Stimulated activated naive CD8-positive, alpha-beta T cell treated with anti-CD3 and anti-CD28 coated beads, Interleukin-15, amount 100 ng/mL, for 72 hours (primary cell): ENCODE measurements at places on chromosomes 2 and 18.

GRCh38 chr2:196274387-196274809, 103.0 kb upstream of the STK17B start:
- DNase-seq = peak; percentile 18

DNA sequence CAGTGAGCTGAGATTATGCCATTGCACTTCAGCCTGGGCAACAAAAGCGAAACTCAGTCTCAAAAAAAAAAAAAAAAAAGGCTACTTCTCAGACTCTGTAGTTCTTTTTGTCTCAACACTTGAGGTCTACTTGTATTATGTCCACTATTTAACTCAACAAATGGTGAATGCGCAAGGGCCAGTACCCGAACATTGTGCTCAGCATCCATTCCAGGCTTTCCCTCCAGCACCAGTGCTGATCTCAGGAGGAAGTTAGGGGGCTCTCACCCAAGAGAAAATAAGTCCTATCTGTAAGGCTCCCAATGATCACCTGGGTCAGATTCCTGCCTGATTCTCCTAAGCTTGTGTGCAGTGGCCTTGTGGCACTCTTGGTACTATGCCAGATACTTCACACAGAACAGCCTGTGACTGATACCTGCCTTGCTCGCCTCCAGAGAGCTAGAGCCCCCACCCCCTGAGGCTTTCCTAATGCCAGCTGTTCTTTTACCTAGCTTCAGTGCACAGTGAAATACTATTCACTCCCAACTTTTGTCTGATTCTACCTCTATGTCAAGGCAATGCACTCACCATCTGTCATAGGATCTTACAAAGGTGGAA, 74.9 kb downstream of the INO80D start:
- no peak for DNase-seq

GRCh38 chr2:217784996-217785543, 217.7 kb downstream of the TNS1 start:
- DNase-seq = no peak

DNA sequence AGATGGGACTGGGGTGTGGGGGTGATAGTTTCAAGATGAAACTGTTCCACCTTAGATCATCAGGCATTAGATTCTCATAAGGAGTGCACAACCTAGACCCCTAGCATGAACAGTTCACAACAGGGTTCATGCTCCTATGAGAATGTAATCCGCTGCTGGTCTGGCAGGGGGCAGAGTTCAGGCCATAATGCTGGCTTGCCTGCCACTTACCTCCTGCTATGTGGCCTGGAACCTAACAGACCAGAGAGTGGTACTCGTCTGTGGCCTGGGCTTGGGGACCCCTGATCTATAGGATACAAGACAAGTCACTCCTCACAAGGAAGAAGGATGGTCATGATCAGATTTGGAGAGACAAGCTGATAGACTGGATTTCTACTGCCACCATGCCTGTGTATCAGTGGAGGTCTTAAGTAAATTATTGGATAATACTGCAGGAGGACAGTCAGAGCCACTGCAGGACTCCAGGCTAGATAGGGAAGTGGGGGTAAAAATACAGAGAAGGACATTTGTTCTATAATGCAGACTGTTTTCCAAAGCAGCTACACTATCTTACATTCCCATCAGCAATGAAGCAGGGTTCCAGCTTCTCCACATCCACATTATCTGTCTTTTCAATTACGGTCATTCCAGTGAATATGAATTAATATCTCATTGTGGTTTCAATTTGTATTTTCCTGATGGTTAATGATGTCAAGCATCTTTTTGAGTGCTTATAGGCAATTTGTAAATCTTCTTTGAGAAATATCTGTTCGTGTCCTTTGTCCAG, 28.8 kb upstream of the APOB start:
- DNase-seq = no peak

GRCh38 chr2:234139755-234140154, 89.3 kb downstream of the SPP2 start:
- DNase-seq = no peak

- DNase-seq = no peak
Measured at GRCh38 chr2:183511154-183511553, 386.9 kb downstream of the NUP35 start.

DNA sequence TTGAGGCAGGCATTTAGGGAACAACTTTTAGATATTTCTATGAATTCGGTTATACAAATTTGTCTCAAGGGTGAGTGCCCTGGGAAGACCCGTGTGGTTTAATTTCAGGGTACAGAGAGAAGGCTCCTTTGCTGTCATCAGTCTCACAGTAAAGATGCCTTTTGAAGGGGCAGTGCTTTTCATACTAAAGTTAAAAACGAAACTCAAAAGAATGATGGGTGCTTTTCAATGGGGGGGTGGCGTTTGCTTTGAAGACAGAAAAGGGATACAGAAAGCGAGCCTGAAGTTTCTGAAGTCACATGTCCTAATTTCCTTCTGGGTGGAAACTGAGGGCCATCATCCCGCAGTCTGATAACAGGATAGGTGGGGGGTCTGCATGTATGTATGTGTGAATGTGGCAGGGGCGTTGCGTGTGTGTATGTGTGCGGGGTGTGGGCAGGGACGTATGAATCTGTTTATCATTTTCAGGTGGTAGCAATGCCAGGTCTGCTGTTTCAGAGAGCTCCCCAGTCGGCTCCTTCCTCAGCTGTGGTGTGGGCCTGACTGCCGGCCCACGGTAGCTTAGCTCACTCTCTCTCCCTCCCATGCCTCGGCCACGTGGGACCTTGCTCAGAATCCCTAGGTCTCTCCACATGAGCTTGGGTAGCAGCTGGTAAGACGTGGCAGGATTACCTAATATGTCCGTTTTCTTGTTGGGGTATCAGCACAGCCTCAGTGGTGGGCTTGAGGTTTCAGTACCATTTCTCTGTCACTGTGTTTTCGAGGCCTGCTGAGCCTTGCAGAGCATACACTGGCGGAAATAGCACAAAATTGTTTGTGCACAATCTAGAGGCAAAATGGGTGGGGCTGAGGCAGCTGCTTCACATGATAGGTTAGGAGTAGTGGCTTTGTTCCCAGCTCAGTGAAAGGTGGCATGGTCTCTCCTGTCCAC, 32.7 kb downstream of the ARHGAP25 start:
- DNase-seq = peak; percentile 67

- DNase-seq = no peak
Measured at GRCh38 chr2:124034265-124034664, 9.2 kb downstream of the CNTNAP5 start.

- DNase-seq = no peak
Measured at GRCh38 chr2:10400002-10400401, 48.1 kb downstream of the ODC1 start.

- no peak for DNase-seq
Measured at GRCh38 chr2:232835687-232836208, 34.3 kb upstream of the SNORC start.

DNA sequence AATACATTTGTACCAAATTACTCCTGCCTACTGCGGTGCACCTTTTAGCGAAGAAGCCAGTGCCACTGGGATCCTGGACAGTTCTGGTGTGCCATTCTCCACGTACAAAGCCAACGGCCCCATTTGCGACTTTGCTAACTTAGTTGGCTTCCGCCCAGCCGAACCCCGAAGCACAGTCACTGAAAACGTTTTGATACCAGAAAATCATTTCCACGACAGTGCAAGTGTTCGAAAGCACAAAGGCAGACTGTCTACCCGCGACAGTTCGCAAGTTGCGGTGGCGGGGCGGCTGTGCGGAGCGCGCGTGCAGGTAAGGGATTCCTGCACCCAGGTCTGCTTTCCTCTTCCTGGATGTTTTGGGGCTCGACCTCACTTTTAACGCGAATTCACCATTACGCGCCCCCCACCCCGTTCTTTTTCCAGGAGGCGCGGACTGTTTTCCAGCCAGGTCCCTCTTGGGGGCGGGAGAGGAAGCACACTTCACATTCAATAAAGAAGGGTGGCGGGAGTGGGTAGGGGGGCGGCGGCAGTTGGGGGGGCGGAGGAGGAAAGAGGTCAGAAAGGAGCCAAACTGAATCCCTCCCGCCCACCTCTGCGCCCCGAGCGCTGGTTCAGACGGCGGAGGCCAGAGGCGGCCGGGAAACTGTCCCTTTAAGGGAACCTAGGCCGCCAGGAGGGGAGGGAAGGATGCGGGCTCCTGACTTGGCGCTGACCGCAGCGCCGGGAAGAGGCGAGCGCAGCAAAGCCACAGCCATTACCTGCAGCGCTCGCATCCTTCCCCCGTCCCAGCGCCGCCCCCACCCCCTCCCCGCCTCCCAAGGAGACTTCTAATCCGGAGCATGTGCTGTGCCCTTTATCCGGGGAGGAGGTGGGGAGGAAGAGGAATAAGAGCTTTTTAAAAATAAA, 107.4 kb upstream of the KCTD1 start:
- DNase-seq = no peak
